ENCODE measurements at places on chromosomes 1 and 21.

GRCh38 chr1:209354111-209354839 lies 229.2 kb upstream of the CAMK1G start:
- peak; percentile 2 for DNase-seq

GRCh38 chr1:169326261-169326955 lies 41.2 kb downstream of the NME7 start:
- DNase-seq = no peak

- no peak for DNase-seq
Observed at GRCh38 chr21:25967181-25967900, 203.2 kb downstream of the APP start.

- no peak for DNase-seq
Observed at GRCh38 chr1:31072304-31072746, 6.8 kb upstream of the PUM1 start.

DNA sequence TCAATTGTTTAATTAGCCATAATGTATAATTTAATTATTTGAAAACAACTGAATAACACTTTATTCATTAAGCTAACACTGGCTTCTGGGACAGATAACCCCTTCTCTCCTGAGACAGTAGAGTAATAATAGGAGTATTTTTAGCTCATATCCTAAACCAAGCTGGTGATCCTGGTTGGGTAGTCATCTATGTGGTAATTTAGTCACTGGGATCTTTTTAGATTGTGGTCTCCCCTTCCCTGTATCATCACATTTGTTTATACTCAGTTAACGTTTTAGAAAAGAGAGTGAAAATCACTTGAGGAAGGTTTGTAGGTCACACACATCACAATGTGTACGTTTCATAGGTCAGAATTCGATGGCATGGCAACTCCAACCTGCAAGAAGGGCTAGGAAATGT lies 1356.6 kb upstream of the ADGRL2 start:
- no peak for DNase-seq

DNA sequence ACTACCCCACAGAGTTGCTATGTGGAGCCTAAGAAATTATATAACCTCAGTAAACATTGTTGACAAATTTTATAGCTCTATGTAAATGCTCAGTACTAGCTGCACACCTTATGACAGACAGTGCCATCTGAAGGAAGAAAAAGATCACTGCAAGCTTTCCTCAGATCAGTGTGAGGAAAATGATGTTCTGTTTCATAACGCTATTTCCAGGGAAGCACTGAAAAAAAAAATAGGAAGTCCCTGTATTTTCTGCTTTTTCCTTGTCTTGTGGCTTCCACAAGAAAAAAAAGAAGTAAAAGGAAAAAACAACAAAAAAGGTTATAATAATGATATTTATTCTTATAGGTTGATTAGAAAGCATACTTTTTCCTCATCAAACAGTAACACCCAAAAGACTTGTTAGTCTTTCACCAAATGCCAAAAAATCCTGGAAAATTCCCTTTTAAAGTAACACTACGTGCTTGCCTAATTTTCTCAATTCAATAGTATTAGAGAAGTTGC lies 23.2 kb downstream of the LYST start:
- DNase-seq = no peak

- no peak for DNase-seq
Observed at GRCh38 chr1:112446411-112446810, 50.4 kb downstream of the CTTNBP2NL start.

- no peak for DNase-seq
Observed at GRCh38 chr1:31122101-31122735, 56.7 kb upstream of the PUM1 start.

DNA sequence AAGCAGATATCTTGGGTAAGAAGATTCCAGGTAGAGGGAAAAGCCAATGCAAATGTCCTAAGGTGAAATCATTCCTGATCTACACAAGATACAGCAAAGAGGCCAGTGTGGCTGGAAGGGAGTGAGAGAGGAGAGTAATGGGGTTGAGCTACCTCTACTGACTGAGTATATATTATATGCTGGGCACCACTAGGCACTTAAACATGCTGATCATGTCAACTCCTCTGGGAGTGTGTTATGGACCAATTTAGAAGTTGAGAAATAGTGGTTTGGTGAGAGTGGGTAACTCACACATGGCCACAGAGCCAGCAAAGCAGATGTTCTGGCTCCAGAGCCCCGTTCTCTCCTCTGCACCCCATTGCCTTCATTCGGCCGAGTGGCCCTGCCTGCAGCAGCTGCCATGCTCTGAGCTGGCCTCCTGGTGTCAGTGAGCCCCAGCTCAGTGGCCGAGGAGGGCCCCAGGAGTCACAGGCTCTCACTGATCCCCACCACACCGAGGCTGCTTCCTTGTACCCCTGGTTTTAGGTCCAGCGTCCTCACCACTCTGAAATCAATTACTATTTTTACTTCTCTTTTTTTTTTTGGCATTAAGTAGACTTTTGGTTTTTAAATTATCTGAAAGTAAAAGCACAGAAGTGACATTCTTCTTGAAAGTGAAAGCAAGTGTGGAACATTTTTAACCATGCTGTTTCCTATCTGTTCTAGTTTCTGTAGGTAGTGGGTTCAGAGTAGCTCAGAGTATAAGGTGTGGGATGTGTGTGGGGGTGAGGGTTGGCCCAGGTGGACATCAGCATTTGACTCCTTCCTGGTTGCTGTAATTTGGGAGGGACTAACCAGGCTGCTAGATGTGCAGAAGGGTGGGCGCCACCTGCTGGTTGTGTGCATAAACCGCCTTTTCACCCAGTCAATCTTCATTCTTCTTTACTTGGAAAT lies 45.8 kb upstream of the CRNN start:
- DNase-seq = peak; percentile 70

DNA sequence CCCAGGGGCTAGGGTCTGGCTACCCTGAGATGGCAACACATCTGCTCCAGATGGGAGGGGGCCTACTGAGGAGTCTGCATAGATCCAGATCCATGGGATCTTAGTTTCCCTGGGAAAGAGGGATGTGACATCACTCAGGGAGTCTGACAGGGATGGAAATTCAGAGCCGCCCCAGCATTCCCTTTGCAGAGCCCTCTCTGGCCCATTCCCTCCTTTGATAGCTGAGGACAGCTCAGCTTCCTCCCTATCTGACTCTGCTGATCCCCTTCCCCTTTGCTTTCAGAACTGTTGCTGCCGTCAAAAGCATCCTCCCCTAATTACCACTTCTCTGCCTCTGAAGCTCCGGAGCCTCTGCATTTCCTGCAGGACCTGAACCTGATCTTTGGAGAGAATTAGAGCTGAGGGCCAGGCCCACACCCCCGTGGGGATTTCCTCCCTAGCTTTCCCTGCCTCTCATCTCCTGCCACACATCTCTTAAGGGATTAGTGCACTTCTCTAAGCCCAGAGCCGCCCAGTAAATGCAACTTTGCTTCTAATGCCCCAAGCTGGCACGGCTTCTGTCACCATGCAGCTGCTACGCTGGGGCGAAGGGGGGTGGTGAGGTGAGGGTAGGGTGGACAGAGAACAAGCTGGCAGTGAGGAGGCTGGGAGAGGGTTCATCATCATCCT lies 9.5 kb upstream of the ASCL5 start:
- no peak for DNase-seq

DNA sequence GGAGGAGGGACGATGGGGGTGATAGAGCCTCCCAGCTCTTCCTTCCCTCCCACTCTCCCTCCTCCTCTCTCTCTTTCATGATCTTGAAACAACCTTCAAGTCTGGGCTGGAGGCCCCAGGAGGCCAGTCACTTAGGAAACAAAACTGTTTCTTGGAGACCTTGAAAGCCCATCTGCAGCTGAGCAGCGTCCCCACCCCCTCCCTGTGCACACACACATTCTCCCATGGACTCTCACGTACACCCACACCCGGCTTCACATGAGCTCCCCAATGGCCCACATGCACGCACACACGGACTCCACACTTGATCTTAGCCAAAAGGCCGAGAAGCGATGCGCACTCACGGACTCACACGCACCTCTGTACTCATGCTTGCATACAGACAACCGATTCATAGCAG lies 3.2 kb upstream of the ATP1A2 start:
- no peak for DNase-seq

DNA sequence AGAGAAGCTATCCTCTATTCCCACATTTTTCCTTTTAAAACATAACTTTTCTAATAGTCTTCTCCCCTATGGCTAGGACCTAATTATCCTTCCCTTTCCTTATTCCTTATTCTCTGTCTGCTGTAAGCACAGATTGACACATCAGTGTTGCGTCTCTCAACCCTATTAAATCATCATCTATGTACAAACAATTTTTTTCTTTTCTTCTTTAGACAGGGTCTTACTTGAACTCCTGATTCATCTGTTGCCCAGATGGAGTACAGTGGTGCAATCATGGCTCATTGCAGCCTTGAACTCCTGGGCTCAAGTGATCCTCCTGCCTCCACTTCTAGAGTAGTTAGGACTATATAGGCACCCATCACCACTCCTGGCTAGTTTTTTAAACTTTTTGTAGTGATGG lies 8.3 kb downstream of the KLHDC9 start:
- no peak for DNase-seq

All from activated effector memory CD4-positive, alpha-beta T cell treated with Interleukin-2 at 50 U/mL for 16 hours (primary cell).